ENCODE measurements at places on chromosomes 12 and 14.

DNA sequence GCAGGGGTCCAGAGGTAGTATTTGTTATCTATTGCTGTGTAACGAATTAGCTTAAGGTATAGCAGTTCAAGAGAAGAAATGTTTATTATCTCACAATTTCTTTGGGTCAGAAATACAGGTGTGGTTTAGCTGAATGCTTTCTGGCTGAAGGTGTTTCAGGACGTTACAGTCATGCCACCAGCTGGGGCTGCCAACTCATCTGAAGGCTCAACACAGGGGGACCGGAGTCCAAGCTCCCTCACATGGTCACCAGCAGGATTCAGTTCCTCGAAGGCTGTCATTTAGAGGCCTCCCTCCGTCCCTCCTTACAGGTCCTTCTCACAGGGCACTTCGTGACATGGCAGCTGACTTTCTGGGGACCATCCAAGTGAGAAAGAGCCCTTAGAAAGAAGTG, 37.5 kb upstream of the SINHCAF start:
- no peak for DNase-seq

DNA sequence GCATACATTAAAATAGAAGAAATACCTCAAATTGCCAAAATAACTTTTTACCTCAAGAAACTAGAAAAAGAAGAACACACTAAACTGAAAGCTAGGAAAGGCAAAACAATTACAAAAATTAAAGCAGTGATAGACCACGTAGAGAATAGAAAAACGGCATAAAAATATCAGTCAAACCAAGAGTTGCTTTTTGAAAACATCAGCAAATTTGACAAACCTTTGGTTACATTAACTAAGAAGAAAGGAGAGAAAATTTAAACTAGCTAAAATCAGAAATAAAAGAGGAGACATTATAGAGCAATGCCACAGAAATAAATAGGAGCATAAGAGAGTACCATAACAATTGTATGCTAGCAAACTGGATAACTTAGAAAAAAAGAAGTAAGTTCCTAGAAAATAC, 553.8 kb downstream of the CCER1 start:
- no peak for DNase-seq

DNA sequence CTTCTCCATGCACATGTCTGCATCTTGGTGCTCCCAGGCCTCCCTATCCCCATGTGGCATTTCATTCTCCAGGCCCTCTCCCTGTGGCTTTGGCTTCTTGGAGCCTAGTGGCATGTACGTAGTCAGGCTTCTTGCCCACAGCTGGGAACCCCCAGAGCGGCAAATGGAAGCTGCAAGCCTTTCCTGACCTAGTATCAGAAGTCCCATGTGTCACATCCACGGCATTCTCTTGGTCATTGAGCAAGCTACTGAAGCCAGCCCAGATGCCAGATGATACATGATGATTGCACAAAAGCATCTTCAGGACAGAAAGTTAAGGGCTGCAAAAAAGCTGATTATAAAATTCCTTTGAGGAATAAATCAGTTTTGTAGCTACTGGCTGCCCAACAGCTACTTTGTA, 154.9 kb downstream of the PELI2 start:
- no peak for DNase-seq

DNA sequence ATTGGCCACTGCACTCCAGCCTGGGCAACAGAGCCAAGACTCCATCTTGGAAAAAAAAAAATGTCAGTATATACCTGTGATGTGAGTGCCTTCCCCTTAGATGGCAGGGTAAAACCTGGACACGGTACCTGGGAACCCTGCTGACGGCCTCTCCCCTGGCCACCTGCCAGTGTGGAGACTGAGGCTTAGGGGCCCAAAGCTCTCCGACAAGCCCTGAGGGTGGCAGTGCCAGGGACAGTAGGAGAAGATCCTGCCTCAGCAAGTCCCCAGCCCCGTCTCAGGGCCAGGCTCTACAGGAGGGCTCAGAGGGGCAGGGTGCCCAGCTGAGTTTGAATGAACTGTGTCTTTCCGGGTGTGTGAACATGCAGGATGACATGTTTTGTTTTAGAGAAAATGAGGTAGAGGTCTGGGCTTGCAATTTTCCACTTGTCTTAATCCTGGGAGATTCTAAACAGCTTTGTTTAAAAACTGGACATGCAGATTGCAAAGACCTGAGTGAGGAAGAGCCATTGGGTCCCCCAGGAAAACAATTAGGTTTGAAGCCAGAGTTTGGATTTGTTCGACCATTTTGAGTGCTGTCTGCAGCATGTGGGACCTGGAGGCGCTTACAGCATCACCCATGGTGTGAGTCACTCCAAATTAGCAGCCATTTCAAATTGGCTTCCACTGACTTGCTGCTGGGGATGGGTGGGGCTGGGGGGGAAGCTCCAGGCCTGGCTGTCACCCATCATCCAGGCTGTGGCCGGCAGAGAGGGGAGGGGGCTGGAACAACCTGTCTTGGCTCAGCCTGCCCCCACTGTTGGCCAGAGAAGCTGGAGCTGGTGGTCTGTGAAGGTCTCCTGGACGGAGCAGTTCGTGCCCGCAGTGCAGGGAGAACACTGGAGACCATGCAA, 10.8 kb downstream of the TSPAN9 start:
- no peak for DNase-seq

- DNase-seq = no peak
Observed at GRCh38 chr12:53674977-53675700, 744 bp downstream of the ATP5MC2 start.

DNA sequence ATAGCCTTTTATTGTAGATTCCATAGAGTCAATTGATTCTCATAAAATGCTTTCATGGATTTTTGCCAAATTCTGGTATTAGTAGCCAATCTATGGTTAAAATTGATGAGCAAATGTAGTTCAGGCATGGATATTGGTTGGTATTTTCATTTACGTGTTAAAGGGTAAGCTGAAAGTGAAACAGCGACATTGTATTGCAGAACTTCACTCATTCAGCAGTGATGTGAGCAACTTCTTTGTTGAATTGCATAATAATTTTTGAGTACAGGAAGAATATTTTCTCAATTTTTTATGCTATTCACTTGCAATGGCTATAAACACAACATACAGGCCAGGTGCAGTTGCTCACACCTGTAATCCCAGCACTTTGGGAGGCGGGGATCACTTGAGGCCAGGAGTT, 24.2 kb upstream of the FAM222A start:
- no peak for DNase-seq

GRCh38 chr12:47222520-47223030, 142.8 kb upstream of the AMIGO2 start:
- DNase-seq = no peak

DNA sequence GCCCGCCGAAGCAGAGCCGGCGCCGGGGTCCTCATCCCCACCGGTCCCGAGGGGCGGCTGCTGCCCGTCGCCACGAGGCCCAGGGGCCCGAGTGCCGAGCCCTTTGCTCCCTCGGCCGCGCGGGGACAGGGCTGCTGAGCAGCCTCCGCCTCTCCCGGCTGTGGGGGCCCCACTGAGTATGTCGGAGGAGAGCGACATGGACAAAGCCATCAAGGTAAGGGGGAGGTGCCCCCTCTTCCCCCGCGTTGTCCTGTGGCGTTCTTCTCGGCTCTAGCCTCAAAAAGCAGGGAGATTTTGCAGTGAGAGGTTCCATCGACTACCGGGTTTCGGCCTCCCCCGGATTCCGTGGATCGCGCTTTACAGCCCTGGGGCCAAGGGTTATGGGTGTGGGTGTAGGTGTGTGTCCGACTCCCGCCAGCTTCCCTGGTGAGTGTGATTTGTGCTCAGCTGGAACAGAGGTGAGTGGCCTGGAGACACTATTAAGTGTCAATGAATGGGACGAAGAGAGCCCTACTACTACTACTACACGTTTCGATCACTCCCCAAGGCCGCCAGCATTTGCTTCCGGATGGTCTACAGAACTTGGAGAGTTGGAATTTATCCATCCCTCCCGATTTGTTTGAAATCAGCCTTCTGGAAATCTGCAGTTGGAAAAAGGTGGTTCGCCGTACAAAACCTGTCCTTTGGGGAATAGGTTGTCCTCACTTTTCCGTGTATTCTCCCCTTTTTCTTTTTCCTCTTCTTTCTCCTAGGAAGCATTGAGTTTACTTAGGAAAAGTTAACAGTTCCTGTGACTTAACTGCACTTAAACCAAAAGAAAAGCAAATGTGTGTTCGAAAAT, 748 bp downstream of the MAPKAPK5 start:
- DNase-seq = peak; percentile 85
